NCI-H187 (cell line): ENCODE measurements at places on chromosomes 11 and 22.

- DNase-seq = no peak
Observed at GRCh38 chr22:40400159-40400558, 29.8 kb downstream of the SGSM3 start.

DNA sequence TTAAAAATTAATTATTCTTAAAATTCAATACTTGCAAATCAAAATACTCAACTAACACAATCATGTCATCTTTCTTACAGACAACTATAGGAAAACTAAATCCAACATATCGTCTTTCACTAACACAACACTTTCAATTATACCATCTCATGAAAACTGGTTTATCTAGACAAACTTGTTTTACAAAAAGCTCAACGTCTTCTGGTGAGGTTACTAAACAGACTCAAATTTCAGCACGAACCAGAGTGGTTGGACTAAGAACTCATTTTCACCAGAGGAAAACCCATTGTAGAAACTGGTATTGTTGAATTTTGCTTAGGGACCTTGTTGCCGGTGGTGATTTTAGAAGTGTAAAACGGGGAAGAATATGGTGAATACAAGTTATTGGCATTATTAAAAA lies 52.2 kb downstream of the NUP98 start:
- DNase-seq = no peak

DNA sequence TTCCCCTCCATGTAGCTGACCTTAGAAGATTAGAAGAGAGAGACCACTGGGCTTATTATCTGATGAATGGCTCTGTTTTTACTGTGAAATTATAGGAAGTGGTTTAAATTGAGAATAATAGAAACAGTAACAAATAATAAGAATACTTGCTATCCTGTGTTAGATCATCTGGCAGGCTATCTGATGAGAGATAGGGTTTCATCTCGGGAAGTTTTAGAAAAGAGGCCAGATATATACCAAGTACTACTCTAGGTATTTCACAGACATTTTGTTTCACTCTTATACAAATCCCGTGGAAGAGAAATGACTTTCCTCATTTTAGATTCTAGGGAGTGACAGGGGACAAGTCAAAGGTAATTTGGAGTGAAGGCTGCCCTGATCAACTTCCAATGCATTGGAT lies 198.4 kb downstream of the MAML2 start:
- no peak for DNase-seq

- DNase-seq = peak; percentile 98
Observed at GRCh38 chr11:108222574-108223347, at the start of the genes ATM and NPAT. TSS of gene ATM (plus strand) at chr11:108223067. CDS start at chr11:108227625, 4,558 bp downstream. TSS of gene NPAT (minus strand) at chr11:108222638. CDS start at chr11:108222536, 102 bp downstream.

DNA sequence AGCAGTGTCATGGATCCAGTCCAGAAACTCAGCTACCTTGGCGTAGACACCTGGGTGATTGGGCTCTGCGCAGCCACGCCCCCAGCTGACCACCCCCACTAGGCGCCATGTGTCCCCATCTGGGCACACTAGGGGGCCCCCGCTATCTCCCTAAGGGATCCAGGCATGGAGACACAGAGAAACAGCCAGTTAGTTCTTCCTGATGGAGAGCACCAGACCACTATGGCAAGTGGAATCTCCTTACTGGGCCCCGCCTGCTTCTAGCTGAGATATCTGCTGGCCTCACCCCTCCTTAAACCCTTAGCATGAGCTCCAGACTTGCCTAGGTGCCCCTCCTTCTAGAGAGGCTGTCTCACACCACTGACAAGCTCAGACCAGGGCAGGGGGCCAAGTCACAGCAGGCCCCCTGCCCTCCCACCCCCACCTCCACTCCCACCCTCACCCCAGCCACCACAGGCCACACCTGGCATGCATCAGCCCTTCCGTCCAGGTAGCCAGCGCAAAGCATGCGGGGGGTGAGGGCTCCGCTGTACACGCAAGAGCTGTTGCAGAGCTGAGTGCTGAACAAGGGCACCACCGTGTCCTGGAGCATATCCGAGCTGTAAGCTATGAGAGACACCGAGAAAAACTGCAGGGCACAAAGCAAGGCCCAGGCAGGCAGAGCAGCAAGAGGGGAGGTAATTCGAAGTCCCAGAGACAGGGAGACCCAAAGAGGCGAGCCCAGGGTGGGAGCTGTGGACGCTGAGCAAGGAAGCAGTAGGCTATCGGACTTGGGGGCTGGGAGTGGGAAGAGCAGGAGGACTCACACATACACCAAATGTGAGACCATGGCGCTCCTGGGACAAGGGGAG lies 16.1 kb downstream of the TMPRSS5 start:
- DNase-seq = no peak

- DNase-seq = no peak
Observed at GRCh38 chr11:69166218-69167115, 10.7 kb downstream of the SMIM38 start.

- no peak for DNase-seq
Observed at GRCh38 chr11:10556590-10556989, 11.9 kb downstream of the LYVE1 start.

- no peak for DNase-seq
Observed at GRCh38 chr11:108854346-108854745, 189.5 kb downstream of the DDX10 start.

DNA sequence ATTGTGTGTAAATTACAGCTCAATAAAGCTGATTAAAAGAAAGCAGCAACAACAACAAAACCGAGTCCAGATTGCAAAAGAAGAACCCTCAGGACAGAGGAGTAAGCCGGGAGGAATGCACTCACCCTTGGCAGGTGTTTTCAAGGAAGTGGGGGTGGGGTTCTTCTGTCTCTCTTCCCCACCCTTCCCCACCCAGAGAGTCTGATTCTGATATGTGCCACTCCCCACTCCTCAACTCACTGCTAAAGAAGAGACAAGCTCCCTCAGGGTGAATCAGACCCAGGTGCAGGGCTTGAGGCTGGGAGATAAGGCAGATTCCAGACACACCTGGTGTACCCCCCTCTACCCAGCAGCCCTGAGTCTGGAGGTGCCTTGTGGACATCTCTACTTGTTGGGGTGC lies 38.4 kb upstream of the PHF21A start:
- no peak for DNase-seq

GRCh38 chr22:19394274-19395050 lies 37.1 kb downstream of the HIRA start:
- no peak for DNase-seq

DNA sequence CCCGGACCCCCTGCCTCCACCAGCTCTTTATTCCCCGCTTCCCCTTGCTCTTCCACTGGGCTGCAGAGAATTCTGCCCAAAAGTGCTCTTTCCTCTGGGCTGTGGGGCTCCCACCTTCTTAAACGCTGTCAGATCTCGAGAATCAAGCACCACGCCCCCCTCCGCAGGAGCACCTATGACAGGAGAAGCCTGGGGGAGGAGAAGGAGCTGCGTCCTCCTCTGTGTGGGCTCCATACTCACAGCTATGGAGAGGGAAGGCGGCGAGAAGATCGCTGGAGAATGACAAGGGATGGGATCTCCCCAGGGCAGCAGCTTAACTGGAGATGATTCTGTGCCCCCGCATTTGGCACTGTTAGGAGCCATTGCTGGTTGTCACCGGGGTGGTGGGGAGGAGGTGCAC lies 19.7 kb downstream of the SHISAL1 start:
- DNase-seq = no peak

DNA sequence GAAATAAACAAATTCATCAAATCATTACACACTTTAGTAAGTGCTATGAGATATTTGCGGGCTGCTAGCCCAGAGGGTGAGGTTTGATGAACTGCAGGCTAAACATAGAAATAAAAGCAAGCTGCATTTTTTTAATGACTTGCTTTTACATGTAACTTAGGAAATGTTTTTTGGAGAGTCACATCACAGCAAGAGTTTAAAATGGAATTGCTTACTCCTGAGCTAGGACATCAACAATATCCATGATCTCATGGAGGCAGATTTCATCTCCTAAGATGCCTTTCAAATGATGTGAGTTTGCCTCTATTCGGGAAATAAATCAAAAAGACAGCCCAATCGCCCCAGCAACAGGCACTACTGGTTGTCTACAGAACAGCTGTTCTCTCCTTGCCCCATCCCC lies 73.4 kb upstream of the CD44 start:
- no peak for DNase-seq

DNA sequence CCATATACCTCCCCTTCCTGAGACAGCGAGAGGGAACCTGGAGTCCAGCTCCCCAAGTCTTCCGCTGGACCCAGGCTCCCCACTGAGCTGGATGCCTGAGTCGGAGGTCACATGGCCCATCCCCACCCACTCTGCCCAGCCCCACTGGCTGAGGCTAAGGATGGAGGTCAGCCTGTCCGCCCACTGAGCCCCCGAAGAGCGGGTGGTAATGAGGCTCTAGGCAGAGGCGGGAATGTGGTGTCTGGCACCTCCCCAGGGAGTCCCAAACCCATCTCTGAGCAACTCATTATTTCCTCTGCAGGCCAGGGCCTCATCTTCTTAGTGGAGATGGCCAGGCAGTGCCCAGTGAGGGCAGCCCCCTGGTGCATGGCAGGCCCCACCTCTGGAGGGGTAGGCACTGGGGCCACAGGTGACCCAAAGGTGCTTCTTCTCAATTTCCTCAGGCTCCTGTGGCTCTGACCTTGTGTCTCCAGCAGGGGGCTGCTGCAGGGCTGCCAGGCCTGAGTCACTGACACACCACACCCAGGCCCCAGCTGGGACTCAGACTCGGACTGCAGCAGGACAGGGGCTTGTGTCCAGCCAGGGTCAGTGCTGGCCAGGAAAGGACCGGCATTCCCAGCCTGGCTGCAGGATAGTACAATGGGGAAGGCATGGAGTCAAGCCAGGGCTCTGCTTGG lies 10.2 kb upstream of the PDE2A start:
- DNase-seq = no peak

GRCh38 chr11:82995235-82995634 lies 76.5 kb downstream of the RAB30 start:
- DNase-seq = no peak
